T-cell (primary cell): ENCODE measurements at places on chromosomes 7 and 10. TPM values are rescaled to one million over a fixed set of nuclear protein-coding genes. Genes with fewer than 3 reads are reported as not detected.

GRCh38 chr10:6409971-6410643, 170.0 kb downstream of the PRKCQ start:
- H3K36me3 ChIP-seq = no peaks in the 10 kb centered on the region
- DNase-seq = peak; percentile 60
- no peaks in the 10 kb centered on the region for H3K27me3 ChIP-seq
- peak overlapping the region; percentile 84 for H3K27ac ChIP-seq
- peak overlapping the region; percentile 22 for H3K4me3 ChIP-seq
- peaks cover 15% of the 10 kb centered on the region for H3K4me1 ChIP-seq

MSS51 gene
- total RNA-seq = 3.8 TPM

NPTX2 gene
- 0.56 TPM for total RNA-seq

ATG9B gene
- total RNA-seq = 24.0 TPM

- H3K27ac ChIP-seq = peak overlapping the region; percentile 47
- H3K27me3 ChIP-seq = no peaks in the 10 kb centered on the region
- DNase-seq = no peak
- no peak overlapping the region for H3K4me3 ChIP-seq
- peaks cover 4% of the 10 kb centered on the region for H3K4me1 ChIP-seq
Measured at GRCh38 chr7:130929896-130930659, 196.1 kb upstream of the KLF14 start.

GRCh38 chr7:107879400-107880035, 11.5 kb upstream of the DLD start:
- H3K36me3 ChIP-seq = no peaks in the 10 kb centered on the region
- DNase-seq = no peak
- peaks cover 8% of the 10 kb centered on the region for H3K27me3 ChIP-seq
- H3K27ac ChIP-seq = no peak overlapping the region
- peaks cover 4% of the 10 kb centered on the region for H3K4me1 ChIP-seq

GIMAP6 gene
- 168 TPM for total RNA-seq

POU6F2 gene
- total RNA-seq = not detected

GRCh38 chr7:122298618-122299017, 5.9 kb downstream of the FEZF1 start:
- no peak for DNase-seq
- no peaks in the 10 kb centered on the region for H3K4me1 ChIP-seq
- H3K4me3 ChIP-seq = no peak overlapping the region

DNA sequence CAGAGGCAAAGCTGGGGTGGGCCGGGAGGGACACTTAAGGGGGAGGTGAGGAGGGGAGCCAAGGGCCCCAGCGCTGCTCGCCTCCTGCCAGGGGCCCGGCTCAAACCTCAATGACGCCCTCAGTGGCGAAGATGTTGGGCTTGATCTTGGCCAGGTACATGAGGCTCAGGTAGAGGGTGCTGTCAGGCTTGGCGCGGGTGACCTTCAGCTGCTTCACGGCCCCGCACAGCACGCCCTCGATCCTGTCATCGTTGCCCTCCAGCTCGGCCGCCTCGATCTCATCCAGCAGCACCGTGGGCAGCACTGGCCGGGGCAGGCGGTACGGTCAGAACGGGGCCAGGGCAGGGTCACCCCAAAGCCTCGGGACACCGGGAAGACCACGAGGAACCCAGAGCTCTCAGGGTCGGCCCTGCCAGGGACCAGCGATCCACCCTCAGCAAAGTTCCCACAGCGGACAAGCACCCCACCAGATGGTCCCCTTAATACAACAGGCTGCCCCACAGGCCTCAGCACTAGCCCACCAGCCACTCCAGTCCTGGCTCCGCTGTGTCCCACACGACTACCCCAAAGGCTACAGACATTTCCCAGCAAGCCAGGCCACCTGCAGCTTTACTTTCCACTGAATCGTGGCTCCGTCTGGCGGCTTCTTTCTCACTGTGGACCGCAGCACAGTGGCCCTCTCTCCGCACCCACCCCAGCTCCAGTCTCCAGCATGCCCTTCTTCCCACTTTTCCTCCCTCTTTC, 4.0 kb downstream of the INTS1 start:
- H3K4me1 ChIP-seq = peaks cover 10% of the 10 kb centered on the region
- DNase-seq = no peak
